ENCODE measurements at places on chromosomes 3 and 15. TPM values are rescaled to one million over a fixed set of nuclear protein-coding genes. Genes with fewer than 3 reads are reported as not detected.

Gene SLC22A13
- total RNA-seq, result not detected

Gene CLDN18
- total RNA-seq, result not detected

Gene UNC13C
- total RNA-seq, result 0.06 TPM

Gene ZNF501
- total RNA-seq, result 1.7 TPM

Gene GOLGA8T
- not detected for total RNA-seq

Gene IL20RB
- total RNA-seq, result 0.14 TPM

Gene SKOR1
- not detected for total RNA-seq
